ENCODE measurements at places on chromosomes 2 and 18.
A peak's percentile ranks its signal among the peaks of the same experiment; 100 is the strongest.

GRCh38 chr18:74722237-74722636 lies 124.6 kb downstream of the ZNF407 start:
- DNase-seq, result no peak

DNA sequence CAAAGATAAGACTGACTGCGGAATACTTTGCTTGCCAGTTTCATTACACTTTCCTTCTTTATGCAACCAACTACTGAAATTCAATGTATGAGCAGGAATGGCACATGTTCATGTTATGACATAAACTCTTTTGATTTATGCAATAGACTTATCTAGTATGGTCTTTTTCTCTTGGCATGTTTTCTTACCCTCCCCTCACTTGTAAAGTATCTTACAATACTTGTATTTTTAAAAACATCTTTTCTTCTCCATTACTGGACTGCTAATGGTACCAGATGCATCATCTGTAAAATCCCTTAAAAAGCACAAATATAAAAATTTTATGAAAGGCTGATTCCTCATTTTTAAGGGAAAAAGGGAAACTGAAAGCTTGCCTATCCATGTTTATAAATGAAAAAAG lies 373.8 kb downstream of the ZEB2 start:
- no peak for DNase-seq

GRCh38 chr2:204570421-204570820 lies 25.1 kb downstream of the PARD3B start:
- DNase-seq, result no peak

DNA sequence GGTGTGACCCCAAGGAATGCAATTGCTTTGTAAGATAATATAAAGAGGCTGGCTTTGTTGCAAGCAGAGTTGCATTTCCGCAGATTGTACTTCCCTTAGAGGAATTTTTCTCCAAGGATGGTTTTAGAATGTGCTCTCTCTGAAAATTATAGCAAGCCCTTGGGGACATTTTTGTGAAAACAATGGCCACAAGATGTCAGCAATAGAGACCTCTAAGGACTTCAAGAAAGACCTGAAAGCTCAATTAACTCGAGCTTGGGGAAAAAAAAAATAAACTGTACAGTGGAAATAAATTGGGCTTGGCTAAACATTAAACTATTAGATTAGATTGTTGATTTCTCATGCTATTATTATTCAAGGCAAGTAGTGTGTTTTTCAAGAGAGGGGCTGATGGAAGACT lies 81.3 kb upstream of the KYNU start:
- no peak for DNase-seq

GRCh38 chr18:24631243-24632025 lies 171.0 kb downstream of the HRH4 start:
- DNase-seq, result no peak

DNA sequence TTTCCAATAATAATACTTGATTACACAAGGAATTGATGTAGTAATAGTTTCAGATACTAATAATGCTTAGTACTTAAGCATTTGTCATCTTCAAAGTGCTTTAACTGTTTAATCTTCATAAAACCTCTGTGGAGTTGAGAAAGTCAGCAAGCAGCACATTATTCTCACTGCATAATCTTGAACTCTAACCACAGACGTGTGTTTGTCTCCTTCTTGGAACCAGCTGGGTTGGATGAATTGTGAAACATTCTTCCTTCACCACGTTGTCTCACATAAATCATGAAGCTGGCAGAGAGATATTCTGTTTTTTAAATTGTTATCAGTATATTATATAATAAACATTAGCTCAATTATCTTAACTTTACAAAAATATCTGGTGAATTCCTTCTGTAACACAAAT lies 55.1 kb upstream of the LDAH start:
- DNase-seq, result no peak

- no peak for DNase-seq
Measured at GRCh38 chr2:140354544-140354943, 1574.4 kb upstream of the NXPH2 start.

DNA sequence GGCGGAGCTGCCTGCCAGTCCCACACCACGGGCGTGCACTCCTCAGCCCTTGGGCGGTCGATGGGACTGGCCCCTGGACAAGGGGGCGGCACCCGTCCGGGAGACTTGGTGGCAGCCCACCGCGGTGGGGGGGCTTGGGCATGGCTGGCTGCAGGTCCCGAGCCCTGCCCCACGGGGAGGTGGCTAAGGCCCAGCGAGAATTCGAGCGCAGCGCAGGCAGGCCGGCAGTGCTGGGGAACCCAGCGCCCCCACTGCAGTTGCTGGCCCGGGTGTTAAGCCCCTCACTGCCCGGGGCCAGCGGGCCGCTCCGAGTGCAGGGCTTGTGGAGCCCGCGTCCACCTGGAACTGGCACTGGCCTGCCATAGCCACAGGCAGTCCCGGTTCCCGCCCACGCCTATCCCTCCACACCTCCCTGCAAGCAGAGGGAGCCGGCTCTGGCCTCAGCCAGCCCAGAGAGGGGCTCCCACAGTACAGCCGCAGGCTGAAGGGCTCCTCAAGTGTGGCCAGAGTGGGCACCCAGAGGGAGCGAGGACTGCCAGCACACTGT lies 742.9 kb upstream of the DDX18 start:
- no peak for DNase-seq

DNA sequence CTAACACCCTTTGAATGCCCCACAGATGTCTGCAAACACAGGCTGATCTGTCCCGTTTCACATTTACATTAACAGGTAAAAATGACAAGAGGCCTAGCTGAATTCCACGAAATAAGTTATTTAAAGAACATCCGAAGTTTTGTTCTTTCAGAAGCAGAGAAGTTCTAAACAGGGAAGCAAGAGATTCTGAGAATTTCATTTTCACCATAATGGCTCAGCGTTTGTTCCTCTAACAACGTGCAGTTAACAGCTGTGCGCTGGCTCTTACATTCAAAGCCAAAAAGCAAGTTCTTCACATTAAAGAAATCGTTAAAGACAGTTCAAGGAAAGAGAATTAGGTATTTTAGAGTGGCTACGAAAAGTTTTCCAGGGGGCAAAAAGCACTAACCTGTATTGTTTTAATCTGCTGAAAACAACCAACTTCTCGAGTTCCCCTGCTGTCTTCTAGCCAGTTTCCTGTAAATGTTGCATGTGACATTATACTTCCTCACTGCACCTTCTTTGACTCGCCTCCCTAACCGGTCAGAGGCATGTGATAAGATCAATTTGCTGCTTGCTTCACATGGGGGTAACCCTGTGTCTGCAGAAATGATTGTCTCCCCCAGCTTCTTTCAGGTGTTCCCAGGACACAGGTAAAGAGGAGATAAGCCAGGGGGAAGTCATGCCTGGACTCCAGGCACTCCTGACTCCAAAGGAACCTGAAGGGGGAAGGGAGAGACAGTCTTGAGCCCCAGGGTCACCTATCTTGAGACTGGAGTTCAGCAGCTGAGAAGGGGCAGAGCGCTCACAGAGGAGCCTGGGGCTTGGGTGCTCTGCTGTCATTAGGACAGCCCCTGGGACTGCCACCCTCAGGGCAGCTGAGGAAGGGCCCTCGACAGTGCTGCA lies 36.8 kb upstream of the WIPF1 start:
- DNase-seq, result no peak

DNA sequence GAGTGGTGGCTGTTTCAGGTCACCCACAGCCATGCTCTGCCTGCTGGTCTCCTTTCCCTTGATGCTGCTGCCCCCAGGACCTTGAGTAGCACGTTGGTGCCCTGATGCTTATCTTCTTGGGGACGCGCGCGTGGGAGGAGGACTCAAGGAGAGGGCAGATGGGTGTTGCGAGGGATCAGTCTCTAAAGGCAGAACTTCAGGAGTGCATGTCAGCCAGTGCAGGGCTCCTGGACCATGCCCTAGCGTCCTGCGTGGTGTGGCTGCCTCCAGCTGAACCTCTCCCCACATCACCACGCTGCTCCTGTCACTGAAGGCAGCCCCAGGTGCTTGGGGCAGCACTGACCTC lies 62.5 kb upstream of the GLI2 start:
- DNase-seq, result no peak

- DNase-seq, result no peak
Measured at GRCh38 chr2:61210332-61210981, 48.5 kb downstream of the C2orf74 start.

DNA sequence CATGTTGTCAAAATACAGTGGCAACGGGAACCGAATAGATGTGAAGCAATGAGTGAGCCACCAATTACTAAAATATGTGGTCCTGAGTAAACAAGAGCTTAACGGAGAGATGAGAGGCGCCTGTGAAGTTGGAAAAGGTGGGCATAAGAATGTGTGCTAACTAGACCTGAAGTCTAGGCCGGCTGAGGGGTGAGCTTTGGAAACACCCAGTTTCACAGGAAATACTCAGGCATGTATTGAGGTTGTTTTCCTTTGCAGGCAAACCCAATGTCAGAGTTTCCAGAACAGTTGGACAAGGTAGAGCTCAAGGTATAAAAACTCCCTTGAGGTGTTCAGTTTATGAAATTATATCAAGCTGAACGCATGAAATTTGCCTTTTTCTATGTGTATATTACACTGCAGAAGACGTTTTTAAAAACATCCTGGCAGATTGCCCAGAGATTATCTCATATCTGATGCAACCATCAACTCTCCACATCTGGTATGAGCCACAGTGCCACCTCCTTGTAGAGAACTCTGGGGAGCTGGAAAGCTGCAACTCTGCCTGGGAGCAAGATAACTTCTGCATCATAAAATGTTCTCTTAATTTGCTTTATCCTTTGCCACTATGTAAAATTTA lies 3.9 kb upstream of the WDSUB1 start:
- DNase-seq, result peak; percentile 12

DNA sequence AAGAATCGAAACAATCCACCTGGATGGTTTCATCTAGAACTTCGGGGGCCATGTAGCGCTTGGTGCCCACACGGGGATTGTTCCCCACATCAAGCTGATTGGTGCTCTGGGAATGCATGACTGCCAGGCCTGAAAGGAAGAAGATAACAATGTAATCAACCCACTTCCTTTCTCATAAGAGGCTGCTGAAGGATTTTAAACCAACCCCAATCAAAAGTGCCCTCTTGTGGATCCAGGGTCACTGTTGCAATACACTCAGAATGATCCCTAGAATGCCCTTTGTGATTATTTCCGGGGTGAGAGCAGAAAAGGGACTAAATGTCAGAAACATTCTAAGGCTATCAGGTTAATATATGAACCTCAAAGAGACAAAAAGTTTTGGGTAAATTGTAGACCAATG lies 115.2 kb downstream of the ACVR1 start:
- no peak for DNase-seq

DNA sequence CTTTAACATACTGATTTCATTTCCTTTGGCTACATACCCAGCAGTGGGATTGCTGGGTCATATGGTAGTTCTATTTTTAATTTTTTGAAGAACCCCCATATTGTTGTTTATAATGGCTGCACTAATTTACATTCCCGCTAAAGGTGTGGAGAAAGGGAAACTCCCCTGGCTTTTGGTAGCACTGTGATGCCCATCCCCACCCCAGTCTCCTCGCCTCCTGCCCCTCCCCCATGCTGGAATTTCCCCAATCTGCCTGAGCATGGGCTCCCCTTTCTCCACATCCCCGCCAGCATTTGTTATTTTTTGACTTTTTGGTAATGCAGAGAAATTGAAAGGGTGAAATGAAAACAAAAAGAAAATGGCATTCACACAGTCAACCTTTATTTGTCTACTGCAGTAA lies 30.0 kb upstream of the SULT1C4 start:
- DNase-seq, result no peak

- DNase-seq, result no peak
Measured at GRCh38 chr2:6452702-6453481, 412.8 kb downstream of the CMPK2 start.

DNA sequence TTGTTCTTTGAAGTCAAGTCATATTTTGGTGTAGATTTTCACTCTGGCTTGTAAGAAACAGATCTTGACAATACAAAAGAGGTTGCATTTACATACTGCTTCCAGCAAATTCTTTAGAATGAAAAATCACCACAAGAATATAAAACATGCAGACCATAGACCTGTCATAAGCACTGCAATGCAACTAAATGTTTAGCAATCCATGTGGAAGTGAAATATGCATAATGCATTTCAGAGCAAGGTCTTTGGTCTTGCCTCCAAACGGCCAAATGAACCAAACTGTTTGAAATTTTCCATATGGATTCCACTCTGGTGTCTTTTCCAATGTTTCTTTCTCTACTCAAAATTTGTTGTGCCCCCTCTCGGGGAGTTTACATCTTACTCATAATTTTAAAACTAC lies 271.0 kb upstream of the CDH20 start:
- DNase-seq, result no peak

DNA sequence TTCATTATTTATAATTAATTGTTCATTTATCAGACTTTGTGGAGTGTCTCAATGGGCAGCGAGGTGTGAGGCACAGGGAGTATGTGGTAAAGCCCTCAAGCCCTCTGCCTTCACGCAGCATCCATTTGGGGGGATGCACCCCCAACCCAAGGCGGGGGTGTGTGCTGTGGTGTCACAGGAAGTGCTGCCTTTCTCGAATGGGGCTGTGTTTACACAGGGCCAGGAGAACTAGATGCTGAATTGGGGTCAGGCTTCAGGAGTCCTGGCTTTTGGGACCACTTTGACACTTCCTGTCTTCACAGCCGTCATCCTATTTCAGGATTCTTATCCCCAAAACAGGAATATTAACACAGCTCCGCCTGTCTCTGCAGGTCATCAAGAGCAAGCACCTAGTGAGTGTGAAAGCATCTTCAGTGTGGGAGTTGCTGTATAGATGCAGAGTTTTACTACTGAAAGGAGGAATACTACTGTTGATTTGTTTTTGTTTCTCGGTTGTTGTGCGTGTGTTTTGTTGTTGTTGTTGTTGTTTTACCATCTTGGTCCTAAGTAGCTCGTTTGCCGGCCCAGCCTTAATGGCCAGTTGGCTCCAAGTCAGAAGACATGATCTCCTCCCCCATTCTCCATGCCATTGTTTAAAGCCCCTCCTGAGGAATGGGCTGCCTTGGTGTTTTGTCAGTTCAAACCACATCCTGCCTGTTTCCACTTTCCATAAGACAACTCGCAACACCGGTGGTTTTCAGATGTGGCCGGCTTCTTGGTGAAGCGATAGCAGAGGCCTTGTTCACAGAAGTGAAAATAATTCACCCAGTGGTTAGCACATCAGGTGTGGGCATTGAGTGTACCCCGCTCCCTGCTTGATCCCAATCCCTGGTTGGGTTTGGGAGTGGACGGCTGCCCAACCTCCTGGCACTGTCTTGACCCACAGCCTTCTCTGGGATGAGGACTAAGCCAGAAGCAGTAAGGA lies 221.3 kb downstream of the BCL2 start:
- no peak for DNase-seq

GRCh38 chr2:36607947-36608346 lies 10.0 kb upstream of the FEZ2 start:
- no peak for DNase-seq

GRCh38 chr2:234368861-234369261 lies 128.0 kb downstream of the ARL4C start:
- no peak for DNase-seq

GRCh38 chr2:88396209-88396608 lies 56.3 kb downstream of the FOXI3 start:
- DNase-seq, result no peak

GRCh38 chr2:74792282-74792681 lies 41.6 kb upstream of the HK2 start:
- no peak for DNase-seq

GRCh38 chr2:170830166-170830565 lies 13.5 kb downstream of the GAD1 start:
- DNase-seq, result no peak

- no peak for DNase-seq
Measured at GRCh38 chr18:46915800-46916550, 1.3 kb downstream of the PIAS2 start.
